ENCODE measurements at places on chromosomes 1 and 21. TPM values are rescaled to one million over a fixed set of nuclear protein-coding genes. Genes with fewer than 3 reads are reported as not detected.

Gene ATP6V1G3
- total RNA-seq: not detected

Gene EDN2
- not detected for total RNA-seq

Gene ZNF124
- 15.5 TPM for total RNA-seq

Gene CLDN19
- total RNA-seq: not detected

Gene ASAP3
- not detected for total RNA-seq

Gene FAM3B
- not detected for total RNA-seq

Gene DMBX1
- not detected for total RNA-seq

Gene WNT3A
- not detected for total RNA-seq

DNA sequence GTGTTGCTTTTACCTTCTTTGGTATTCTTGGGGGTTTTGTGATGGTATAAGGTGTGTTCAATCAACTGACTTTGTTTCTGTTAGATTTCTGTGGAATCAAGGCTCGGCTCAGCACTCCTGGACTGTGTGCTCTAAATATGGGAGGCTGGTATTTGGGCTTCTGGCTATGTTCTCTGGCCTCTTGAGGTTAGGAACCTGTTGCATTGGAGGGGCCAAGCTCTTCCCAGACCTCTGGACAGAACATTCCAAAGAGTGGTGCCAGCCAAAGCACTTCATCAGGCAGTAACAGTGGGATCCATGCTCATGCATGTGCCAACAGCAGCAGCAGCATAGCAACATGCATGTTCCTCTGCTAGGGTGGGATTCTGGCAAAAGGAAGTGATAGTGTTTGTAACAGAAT, 8.3 kb downstream of the KRTAP19-7 start:
- H3K27ac ChIP-seq: no peak overlapping the region
- no peaks in the 10 kb centered on the region for H3K4me1 ChIP-seq
- H3K4me3 ChIP-seq: no peak overlapping the region
- H3K27me3 ChIP-seq: no peaks in the 10 kb centered on the region
- no peak for DNase-seq
- H3K36me3 ChIP-seq: no peaks in the 10 kb centered on the region

GRCh38 chr1:81430236-81430938, 370.3 kb upstream of the ADGRL2 start:
- no peaks in the 10 kb centered on the region for H3K36me3 ChIP-seq
- H3K4me3 ChIP-seq: no peak overlapping the region
- no peak overlapping the region for H3K27ac ChIP-seq
- H3K27me3 ChIP-seq: no peaks in the 10 kb centered on the region
- H3K4me1 ChIP-seq: no peaks in the 10 kb centered on the region

DNA sequence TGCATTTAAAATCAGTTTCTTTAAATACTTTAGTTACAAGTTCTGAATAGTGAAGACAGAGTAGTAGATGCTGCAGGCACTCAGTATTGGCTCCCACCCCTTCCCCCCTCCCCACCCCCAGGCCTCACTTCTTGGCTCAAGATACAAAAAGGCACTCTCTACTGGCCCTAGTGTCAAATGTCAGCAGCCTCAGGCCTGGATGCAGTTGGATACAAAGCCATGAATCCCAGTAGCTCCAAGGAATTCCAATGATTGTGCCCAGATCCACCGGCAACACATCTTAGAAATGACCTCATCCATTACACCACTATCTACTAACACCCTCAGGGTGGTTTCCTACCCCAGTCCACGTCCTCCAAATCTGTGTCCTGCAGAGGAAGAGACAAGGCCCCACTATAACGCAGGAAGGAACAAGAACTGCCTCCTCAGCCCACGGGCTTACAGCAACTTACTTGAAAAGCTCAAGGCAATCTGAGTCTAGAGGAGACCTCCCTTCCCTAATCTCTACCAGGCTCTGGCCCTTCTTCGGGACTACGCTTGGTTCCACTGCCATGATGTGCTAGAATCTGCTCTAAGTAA, 17.6 kb downstream of the ACADM start:
- no peaks in the 10 kb centered on the region for H3K4me1 ChIP-seq
- H3K27ac ChIP-seq: no peak overlapping the region
- no peak overlapping the region for H3K4me3 ChIP-seq
- H3K36me3 ChIP-seq: peaks cover 25% of the 10 kb centered on the region
- no peaks in the 10 kb centered on the region for H3K27me3 ChIP-seq
- DNase-seq: no peak

DNA sequence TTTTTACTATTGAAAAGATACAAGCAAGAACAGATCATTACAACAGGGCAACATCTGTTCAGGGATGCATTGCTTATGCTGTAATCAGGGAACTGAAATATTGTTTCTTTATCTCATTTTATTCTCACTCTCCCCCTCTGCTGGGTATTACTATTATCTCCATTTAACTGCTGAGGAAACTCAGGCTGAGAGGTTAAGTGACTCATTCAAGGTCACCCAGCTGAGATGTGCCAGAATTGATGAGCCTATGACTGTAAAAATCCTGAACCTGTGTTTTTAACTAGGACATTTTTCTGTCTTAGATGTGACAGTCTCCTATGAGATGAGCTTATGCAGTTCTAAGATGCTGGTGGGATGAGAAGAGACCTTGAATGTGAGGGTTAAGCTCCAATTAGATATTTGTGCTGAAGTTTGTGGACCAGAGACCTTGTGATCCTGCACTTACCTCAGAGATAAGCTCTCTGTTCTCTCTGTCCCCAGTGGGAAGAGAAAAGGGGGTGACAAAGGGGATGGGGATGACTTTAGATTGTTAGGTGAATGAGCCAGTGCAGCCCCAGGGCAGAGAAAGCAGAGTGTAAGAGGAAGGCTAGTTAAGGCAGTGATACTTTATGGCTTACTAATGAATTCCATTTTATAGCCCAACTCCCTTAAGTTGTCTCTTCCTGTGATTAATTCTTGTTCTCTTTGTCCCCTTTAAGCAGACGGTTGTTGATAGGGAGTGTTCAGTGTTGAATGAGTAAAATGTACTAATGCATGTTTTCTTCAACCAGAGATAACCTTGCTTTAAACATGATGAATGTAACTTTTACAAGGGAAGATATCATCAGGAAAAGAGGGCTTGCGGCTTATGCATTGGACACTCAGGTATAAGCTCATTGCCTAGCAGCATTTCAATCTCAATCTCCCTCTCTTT, 111.4 kb downstream of the HLX start:
- no peak for DNase-seq
- no peak overlapping the region for H3K4me3 ChIP-seq
- H3K36me3 ChIP-seq: no peaks in the 10 kb centered on the region
- no peaks in the 10 kb centered on the region for H3K4me1 ChIP-seq
- no peak overlapping the region for H3K27ac ChIP-seq
- H3K27me3 ChIP-seq: no peaks in the 10 kb centered on the region

DNA sequence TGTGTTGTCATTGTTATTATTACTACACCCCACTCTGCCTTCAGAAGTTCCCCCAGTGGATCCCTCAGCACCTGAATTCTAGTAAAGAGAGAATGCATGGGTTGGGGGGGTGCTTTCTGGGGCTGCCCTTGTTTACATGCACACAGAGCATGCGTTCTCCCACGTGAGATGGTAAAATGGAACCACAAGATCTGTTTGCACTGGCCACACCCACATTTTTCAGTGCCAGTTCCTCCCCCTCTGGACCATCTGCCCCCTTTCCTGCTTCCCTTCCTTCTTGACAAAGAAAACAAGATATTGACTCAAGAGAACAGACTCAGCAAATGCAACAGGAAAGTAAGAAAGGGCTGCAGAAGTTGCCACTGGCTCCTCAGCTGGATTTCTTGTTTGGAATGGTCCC, 8.9 kb downstream of the SLC6A17 start:
- no peaks in the 10 kb centered on the region for H3K4me1 ChIP-seq
- no peak overlapping the region for H3K27ac ChIP-seq
- no peak overlapping the region for H3K4me3 ChIP-seq
- no peaks in the 10 kb centered on the region for H3K36me3 ChIP-seq
- DNase-seq: no peak

- H3K4me3 ChIP-seq: no peak overlapping the region
- H3K27me3 ChIP-seq: no peaks in the 10 kb centered on the region
- peaks cover 17% of the 10 kb centered on the region for H3K36me3 ChIP-seq
- H3K4me1 ChIP-seq: peaks cover 51% of the 10 kb centered on the region
- no peak for DNase-seq
- H3K27ac ChIP-seq: no peak overlapping the region
These were observed 127.8 kb downstream of the RERE start for GRCh38 chr1:8689431-8690252.

- no peak for DNase-seq
- no peak overlapping the region for H3K4me3 ChIP-seq
- peaks cover 51% of the 10 kb centered on the region for H3K36me3 ChIP-seq
- H3K27me3 ChIP-seq: no peaks in the 10 kb centered on the region
- no peak overlapping the region for H3K27ac ChIP-seq
- peaks cover 13% of the 10 kb centered on the region for H3K4me1 ChIP-seq
These were observed 9.3 kb downstream of the CHI3L2 start for GRCh38 chr1:111236806-111237205.

DNA sequence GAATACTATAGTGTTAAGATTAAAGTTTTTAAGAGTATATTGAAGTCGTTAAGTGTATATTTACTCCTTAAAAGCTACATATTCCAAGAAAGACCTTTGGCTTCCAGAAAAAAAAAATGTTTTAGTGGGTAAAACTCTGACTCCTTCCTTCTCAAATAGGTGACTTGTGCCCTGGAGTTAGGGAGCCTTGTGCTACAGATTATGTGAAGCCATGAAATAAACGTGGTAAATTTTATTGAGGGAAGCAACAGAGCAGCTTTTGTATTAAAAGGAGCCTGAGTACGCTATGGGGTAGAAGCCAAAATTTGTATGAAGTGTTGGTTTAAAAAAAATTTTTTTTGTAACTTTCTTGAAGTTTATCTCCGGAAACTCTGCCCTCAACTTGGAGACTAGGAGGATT, 994 bp downstream of the RO60 start:
- H3K36me3 ChIP-seq: peaks cover 23% of the 10 kb centered on the region
- DNase-seq: no peak
- H3K27me3 ChIP-seq: no peaks in the 10 kb centered on the region

GRCh38 chr1:208269338-208269666, 25.1 kb upstream of the PLXNA2 start:
- H3K4me1 ChIP-seq: no peaks in the 10 kb centered on the region
- no peaks in the 10 kb centered on the region for H3K36me3 ChIP-seq
- H3K4me3 ChIP-seq: no peak overlapping the region
- no peak for DNase-seq
- peaks cover 12% of the 10 kb centered on the region for H3K27me3 ChIP-seq

DNA sequence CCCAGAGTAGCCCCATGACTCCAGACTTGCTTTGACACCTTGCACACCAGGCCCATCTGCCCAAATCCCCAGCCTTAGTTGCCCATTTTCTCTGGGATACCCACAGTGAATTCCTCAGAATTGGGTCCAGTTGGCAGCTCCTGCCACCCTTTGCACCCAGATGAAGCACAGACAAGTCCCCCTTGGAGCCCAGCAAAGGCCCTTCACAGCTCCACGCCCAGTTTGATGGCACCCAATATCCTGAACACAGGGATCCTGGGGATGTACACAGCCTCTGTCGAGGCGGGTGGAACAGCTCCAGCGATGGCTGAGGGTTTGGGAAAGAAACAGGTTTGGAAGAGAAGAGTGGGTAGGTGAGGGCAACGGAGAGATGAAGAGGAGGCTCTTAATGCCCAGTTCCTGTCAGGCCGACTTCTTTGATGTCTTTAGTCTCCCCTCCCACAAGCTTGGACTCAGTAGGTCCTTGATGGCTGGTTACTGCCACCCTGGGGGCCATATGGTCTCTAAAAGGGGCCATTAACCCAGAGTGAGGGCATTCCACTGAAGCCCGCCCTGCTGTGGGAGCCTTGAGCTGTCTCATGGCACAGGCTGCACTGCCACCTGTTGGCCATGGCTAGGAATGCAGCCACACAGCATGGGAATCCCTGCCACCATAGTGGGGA, 21.7 kb downstream of the TMEM53 start:
- DNase-seq: peak; percentile 59
- H3K4me3 ChIP-seq: no peak overlapping the region
- peaks cover 24% of the 10 kb centered on the region for H3K36me3 ChIP-seq
- H3K27ac ChIP-seq: no peak overlapping the region
- no peaks in the 10 kb centered on the region for H3K4me1 ChIP-seq

DNA sequence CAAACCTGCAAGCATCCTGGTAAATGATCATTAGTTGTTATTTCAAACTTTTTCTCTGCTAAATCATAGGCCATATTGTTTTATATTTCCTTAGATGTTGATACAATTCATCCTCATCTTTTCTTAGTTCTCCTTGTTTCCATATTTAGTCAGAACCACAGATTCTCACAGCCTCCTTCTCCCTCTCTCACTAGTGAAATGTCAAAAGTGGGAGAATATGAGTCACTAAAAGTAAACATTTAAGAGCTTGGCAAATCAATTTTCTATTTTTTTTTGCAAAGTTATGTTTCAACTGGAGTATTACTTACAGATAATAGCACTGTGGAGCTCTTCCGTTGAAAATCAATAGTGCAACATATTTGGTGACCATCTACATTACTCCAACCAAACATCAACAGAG, 308.8 kb downstream of the COL11A1 start:
- no peaks in the 10 kb centered on the region for H3K4me1 ChIP-seq
- H3K27ac ChIP-seq: no peak overlapping the region
- no peaks in the 10 kb centered on the region for H3K27me3 ChIP-seq
- no peak for DNase-seq
- H3K4me3 ChIP-seq: no peak overlapping the region

DNA sequence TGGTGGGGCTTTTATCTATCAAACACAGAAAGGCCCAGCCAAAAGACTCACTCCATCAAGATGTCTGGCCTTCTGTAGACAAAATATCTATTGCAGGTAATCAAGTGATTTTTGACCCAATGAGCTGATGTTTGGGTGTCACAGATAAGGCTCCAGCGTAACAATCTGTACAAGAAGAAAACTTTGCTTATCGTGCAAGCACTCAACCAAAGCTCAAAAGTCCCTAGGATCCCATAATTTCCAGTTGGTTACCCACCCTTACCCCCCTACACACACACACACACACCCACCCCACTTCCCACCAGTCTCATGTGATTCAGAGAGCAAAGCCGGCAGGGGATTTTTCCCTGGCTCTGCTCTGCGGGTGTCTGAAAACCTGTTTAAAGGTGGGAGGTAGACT, 5.8 kb downstream of the ITPKB start:
- H3K4me3 ChIP-seq: peak overlapping the region; percentile 80
- no peak for DNase-seq
- peaks cover 56% of the 10 kb centered on the region for H3K36me3 ChIP-seq
- H3K27ac ChIP-seq: peak overlapping the region; percentile 69
- peaks cover 76% of the 10 kb centered on the region for H3K4me1 ChIP-seq
- peaks cover 1% of the 10 kb centered on the region for H3K27me3 ChIP-seq

DNA sequence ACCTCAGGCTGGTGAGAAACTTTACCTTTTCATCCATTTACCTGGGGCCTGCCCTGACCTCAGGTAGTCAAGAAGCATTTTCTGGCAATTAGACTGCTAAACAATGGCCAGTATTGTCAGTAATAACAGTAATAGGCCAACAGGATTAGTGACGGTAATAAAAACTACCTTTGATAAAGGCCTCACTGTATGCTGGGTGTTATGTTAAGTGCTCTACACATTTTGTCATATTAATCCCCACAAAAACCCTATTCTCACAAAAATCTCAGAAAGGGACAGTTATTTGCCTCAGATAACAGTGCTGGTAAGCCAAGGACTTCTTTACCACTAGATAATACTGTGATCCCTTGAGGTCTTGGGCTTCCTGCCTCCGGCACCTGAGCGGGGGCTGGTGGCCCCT, 191.4 kb downstream of the FOXD2 start:
- no peaks in the 10 kb centered on the region for H3K27me3 ChIP-seq
- no peaks in the 10 kb centered on the region for H3K36me3 ChIP-seq
- no peaks in the 10 kb centered on the region for H3K4me1 ChIP-seq

- peaks cover 57% of the 10 kb centered on the region for H3K27me3 ChIP-seq
- no peak for DNase-seq
- no peak overlapping the region for H3K4me3 ChIP-seq
- no peaks in the 10 kb centered on the region for H3K36me3 ChIP-seq
- H3K4me1 ChIP-seq: no peaks in the 10 kb centered on the region
- no peak overlapping the region for H3K27ac ChIP-seq
These were observed 10.7 kb upstream of the ARHGEF11 start for GRCh38 chr1:157056269-157056668.
